ENCODE measurements at places on chromosomes 1 and 21.

GRCh38 chr1:67390041-67390887 lies 39.9 kb downstream of the SERBP1 start:
- peak; percentile 88 for DNase-seq

GRCh38 chr1:149917571-149918144 lies at the start of gene SV2A:
Gene SV2A (minus strand): TSS chr1:149917844. CDS start chr1:149913840, 4,004 bp downstream.
- DNase-seq = no peak

DNA sequence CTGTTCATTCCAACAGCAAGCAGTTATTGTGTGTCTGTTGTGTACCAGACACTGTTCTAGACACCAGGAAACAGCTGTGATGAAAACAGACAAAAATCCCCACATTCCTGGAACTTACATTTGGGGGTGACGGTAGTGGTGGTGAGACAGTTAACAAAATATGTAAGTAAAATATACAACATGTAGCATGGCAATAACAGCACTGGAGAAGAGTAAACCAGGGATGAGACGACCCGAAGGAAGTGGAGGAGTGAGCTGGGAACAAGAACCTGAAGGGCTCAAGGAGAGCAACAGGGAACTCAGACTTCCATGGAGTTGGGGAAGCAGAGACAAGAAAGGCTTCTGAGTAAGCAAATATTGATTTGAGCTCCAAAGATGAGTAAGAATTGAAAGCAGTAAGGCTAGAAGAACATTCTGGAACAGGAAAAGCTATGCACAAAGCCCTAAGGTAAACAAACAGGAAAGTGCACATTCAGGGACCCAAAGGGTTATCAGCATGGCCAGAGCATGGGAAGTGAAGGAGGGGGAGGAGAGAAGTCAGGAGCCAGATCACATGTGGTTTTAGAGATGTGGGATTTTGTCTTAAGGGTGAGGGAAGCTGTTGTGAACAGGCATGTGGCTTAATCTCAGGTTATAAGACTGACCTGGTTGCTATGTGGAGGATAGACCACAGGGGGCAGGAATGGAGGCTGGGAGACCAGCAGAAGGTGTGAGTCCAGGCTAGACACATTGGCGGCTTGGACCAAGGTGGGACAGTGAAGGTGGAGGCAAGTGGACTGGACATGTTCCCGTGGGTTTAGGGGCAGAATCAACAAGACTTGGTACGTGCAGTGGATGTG lies 7.3 kb downstream of the CSF1 start:
- DNase-seq = no peak

DNA sequence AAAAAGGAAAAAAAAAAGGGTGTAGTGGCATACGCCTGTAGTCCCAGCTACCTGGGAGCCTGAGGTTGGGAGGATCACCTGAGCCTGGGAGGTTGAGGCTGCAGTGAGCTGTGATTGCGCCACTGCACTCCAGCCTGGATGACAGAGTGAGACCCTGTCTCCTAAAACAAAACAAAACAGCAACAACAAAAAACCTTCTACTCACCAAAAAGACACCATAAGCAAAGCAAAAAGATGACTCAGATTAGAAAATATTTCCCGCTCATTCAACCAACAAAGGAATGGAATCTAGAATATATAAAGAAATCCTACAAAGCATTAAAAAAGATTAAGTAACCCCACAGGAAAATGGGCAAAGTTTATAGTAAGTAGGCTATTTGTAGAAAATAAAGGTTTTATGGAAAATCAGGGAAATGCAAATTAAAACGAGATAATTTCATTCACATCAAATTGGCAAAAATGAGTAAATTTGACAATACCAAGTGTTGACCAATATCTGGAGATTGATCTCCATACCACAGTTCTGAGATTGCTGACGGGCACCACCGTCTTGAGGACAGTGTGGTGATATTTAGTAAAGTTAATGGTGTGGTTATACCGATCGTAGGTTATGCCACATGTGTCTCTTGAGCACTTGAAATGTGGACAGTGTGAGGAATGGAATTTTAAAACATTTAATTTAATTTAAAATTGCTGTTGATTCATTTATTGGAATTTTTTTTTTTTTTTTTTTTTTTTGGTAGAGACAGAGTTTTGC lies 54.0 kb downstream of the PIK3CD start:
- peak; percentile 75 for DNase-seq

GRCh38 chr1:77459881-77460280 lies 178.1 kb downstream of the AK5 start:
- no peak for DNase-seq

DNA sequence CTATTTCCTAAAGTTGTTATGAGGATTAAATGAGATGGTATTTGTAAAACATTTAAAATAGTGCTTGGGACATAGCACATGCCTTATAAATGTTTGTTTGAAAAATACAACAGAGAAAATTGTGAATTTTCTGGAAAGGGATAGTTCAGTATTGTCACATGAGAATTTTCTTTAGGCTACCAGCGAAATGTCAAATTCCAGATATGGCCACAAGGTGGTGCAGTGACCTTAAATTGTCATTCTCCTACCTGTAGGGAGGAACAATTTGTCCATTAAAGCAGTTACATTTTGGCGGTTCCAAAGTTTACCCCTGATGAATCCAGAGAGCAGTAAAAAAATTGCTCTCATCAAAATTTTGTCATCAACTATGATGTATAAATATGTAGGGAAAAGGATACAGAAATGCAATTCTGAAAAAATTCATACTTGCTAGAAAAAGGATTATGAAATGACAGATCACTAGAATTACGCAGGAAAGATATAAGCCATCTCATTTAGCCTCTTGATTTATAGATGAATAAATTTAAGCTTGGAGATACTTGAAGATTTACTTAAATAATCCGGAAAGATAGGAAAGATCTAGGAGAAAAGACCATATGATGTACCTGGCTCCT lies 50.2 kb upstream of the TSHB start:
- DNase-seq = peak; percentile 56

DNA sequence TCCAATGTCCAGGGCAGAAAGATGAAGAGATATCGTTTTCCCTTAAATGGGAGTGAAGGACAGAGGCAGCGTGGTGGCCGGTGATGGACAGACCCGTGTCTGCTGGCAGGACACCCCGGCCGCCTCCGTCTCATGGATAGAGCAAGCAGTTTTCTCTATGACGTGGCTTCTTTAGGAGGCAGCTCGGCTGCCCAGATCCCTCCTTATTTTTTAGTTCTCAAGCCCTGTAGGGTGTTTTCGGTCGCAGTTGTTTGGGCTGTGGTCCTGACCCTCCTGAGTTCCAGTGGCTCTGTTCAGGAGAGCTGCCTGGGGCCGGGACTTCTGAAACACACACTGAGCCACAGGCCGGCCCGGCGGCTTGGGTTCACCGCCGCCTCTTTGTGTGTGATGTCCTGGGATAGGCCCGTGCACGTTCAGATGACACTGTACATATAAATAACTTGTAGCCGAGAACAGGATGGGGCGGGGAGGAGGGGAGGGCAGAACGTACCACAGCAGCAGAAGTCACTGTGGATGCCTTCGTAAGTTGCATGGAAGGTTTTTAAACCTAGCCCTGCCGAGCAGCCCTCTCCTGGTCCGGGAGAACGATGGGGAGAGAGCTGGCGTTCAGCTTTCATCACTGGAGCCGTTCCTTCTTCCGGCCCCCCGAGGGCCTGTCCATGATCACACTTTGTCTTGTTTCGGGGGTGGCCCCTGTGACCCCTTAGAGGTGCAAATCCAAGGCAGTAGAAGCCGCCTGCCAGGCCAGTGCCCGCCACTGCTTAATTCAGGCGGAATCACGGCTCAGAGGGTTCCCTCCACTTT lies 65.2 kb downstream of the SIK1 start:
- DNase-seq = no peak

GRCh38 chr1:25799935-25800702 lies at the start of gene SELENON:
Gene SELENON (plus strand): TSS chr1:25800193. CDS start chr1:25800231, 38 bp downstream.
- peak; percentile 4 for DNase-seq

DNA sequence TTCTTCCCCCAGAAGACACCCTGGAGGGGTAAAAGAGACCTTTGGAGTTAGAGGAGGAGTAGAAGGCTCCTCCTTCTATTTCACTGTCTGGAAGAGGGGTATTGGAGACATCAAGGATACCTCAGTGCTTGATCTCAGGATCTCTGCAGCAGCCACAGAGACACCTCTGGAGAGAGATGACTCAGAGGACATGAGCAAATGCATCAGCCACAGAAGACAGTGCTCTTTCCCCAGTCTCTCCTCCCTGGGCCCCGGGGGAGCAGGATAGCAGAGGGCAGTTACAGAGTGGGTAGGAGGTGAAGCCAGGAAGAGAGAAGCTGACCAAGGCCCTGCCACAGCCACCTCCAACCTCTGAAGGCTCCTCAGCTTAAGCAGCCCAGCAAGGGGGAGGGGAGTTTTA lies 15.3 kb upstream of the TEDDM1 start:
- no peak for DNase-seq

- no peak for DNase-seq
Measured at GRCh38 chr1:5991381-5992025, 722 bp downstream of the NPHP4 start.

DNA sequence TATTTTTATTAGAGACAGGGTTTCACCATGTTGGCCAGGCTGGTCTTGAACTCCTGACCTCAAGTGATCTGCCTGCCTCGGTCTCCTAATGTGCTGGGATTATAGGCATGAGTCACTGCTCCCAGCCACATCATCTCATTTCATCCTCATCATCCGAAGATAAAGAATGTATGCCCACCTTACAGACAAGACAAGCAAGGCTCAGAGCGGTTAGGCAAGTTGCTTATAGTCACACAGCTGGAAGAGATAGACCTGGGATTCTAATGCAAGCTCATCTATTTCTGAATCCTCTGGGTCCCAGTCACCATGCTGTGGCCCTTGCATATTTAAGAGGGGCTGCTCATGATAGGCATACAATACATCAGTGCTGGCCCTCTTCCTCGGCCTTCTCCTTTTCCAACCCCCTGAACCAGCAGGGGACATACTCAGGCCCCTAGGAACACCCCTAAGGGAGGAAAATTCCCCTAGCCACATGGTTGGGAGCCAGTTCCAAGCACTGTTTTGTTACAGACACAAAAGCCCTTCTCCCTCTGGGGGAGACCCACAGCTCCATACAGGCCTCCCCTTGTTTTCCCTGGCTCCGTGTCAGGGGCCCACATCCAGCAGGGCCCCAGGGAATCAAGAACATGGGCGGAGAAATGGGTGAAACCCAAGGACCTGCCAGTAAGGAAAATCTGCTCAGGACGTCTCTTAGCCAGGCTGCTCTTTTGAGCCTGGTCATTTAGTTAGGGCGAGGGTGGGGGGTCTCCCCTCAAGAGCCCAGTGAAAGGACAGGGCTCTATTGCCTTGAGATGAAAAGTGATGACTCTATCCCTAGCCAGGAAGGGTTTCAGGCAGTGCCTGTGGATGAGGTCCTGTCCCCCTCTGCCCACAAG lies 6.9 kb downstream of the CSRP1 start:
- no peak for DNase-seq

DNA sequence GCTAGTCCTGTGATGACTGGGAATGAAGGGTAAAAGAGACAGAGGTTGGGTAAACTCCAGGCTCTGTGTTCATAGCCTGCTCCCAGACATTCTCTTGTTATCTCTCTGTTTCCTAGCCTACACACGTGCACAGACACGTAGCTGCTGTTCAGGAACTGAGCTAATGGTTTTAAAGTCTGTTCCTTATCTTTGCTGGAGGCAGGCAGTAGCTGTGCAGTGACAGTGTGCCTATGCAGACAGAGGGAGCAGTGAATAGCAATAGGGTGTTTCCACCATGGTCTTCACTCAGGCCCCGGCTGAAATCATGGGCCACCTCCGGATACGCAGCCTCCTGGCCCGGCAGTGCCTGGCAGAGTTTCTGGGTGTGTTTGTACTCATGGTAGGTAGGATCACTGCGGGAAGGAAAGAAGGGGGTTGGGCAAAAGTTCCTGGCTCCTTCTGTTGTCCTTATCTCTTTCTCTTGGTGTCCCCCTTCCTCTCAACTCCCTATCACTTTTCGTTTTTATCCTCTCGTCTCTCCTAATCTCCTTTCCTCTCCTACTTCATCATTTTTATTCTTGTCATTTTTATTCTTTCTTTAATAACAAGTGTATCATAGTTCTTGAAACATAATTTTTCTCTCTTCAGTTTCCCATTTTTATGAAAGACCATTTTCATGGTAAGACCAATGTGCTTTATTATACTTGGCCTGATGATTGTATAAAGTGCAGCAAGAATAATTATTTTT lies at the start of gene AQP10:
AQP10 (plus strand) TSS at position 212 of the 727 bp plus-strand sequence; CDS start at position 275, 63 bp downstream.
- DNase-seq = no peak

GRCh38 chr1:11174261-11174942 lies 14.8 kb upstream of the ANGPTL7 start:
- DNase-seq = no peak

DNA sequence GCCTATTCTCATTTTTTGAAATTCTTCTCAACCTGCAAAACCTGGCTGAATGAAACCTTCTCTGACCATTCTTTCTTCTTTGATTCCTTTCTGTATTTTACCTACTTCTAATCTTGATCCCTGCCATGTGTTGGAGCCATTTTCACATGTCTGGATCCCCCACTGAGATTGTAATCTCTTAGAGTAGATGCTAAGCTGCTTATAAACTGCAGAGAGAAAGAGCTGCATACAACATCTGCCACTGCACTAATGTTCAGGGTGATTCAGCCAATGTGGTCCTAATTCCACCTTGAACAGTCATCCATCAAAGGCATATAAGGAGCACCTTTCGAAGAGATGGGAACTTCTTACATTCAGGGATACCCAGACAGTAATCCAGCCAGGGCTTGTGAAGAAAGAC lies 16.2 kb upstream of the DAB1 start:
- no peak for DNase-seq

DNA sequence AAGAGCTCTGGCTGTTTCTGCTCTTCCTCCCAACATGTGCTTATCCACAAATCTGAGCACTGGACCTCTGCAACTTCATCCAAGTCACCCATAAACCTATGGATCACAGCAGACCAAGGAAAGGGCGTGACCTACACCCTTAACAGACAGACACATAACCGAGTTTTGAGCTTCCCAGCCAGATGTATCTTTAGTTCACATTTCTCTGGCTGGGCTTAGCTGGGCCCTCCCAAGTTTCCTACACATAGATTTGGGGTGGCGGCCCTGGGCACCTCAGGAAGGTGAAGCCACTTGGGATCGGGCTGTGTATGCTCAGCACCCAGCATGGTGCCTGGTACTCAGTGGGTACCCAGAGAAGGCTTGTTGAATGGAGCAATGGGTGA lies 26.4 kb downstream of the FAAH start:
- DNase-seq = no peak
